Cerebellum (tissue), 4 donors: ENCODE measurements at places on chromosomes 7 and 10.

GRCh38 chr10:48805848-48806247, 121.2 kb downstream of the WDFY4 start:
- no peak for DNase-seq

GRCh38 chr10:129918836-129919235, 45.2 kb downstream of the EBF3 start:
- DNase-seq: no peak

DNA sequence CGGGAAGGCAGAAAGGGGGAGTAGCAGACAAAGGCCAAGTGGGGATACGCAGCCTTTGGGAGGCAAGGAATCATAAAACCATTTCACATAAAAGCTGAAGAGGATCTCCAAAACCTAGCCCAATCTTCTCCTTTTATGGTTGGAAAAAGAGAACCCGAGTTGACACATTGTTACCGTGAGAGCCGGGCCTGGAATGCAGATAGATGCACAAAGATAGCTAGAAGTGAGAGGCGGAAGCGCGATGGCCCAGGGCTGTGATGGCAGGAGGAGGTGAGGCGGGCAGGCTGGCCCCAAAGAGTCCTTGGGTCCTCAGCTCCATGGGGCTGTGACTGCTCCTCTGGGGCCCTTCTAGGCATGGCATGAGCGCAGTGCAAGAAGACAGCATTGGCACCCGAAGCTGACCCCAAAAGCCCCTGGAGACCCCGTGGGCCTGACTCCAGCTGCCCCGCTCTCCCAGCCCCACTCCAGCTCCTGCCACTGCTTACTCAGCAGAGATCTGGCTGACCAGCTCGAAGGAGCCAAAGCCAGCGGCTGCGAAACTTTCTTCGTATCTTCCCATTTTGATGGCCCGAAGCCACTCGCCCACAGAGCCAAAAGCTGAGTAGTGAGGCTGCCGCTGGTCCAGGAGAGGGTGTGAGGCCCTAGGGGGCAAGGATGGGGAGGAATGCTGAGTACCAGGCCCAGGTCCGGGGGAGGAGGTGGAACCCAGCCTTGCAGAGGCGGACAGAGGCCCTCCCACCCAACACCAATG, 22.5 kb downstream of the EPHB4 start:
- DNase-seq: no peak

GRCh38 chr10:109774121-109774440, 149.2 kb downstream of the XPNPEP1 start:
- no peak for DNase-seq

DNA sequence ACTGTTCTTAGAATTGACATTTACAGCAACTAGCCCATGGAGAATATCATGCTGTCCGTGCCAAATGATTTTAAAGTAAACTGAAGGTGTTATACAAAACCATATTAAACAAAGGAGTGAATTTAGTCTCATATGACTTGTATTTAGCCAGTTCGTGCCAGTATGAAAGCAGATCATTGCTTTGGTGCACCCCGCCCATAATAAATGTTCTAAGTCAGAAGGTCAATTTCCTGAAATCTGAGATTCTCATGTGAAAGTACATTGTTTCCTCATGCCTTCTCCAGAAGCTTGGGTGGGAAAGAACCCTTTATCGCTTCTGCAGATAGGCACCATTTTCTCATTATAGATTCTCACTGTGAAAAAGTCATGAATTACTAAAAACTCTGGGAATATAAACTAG, 106.4 kb downstream of the CAMK1D start:
- no peak for DNase-seq

DNA sequence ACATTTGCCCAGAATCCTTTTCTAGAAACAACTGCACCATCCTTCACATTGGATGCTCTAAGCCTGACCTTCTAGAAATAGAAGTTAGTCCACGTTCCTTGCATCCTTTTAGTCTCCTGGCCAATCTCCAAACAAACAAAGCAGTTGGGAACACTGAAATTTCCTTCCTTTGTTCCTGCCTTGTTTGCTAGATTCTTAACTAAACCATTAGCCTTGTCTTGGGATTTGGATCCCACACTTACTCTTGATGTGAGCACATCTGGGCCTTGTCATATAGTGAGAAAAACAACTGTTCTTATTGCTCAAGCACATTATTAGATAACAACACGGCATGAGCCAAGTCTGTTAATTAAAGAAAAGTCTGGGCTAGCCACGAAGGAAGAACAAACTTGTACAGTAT, 319.3 kb upstream of the GHITM start:
- no peak for DNase-seq

DNA sequence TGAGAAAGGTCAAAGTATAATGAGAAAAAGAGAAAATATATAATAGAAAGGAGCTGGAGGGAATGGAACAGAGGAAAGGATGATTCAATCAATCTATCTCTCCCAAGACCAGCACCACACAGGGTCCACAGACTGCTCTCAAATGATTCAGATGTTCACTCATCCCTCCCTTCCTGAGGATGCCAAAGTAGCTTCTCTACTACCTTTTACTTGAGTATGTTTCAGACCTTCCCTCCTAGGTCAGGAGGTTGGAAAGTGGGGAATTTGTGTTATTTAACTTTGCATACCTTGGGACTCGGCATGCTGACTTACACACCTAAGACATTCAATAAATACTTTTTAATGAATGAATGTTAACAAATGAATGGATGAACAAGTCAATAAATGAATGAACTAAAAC, 30.6 kb downstream of the CPVL start:
- no peak for DNase-seq

- peak; percentile 69 for DNase-seq
Measured at GRCh38 chr10:101291331-101292193, 62.3 kb upstream of the LBX1 start.

- DNase-seq: no peak
Measured at GRCh38 chr10:130764651-130765050, 546.9 kb downstream of the TCERG1L start.

DNA sequence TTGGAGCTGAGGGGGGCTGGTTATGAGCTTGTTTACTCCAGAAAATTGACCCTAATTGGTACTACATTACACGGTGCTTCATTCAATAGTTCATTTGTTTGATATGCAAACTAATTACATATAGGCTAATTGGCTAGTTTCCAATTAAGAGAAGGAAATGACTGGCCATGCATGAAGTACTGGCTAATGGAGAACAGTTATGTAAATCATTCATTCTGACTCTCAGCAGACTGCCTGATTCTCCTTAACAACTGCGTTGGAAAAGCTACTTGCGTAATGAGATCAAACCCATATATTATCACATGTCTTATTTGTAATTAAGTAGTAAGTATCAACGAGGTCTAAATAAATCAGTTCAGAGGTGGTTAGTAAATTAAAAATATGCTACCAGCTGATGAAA, 81.8 kb upstream of the CTTNBP2 start:
- no peak for DNase-seq

DNA sequence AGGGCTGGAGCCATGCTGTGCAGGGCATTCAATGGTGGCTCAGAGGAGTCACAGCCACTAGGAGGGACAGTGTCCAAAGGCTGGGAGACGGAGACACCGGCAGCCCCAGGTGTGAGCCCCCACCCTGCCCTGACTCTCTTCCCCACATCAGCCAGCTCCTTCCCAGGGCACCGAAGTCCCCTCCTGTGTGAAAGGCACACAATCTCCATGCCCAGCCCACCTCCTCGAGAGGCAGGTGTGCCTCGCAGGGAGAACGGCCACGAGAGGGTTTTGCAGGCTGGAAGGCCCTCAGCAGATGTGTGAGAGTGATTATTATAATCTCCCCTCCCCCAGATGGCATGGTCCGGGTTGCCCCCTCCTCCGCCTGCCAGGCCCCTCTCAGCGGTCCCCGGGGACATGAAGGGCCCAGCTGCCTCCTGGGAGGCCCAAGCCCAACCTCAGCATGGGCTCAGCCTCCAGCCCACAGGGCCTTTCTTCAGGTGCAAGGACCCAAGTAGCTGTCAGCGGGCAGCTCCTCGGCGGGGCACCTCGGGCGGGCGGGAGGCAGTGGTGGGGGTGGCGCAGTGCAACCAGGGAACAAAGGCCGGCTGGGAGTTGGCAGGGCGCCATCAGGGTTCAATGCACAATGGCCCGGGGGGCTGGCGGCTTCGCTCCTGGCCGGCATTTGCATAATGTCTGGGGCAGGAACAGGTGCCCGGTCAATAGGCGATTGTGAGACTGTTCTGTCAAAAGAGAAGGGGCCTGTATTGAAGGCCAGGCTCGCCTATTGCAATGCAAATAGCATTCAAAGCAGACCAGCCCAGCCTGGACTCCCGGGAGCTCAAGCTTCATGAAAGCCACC, 155.3 kb upstream of the ZMIZ1 start:
- peak; percentile 21 for DNase-seq

GRCh38 chr10:87546971-87547413, 42.3 kb downstream of the MINPP1 start:
- no peak for DNase-seq

- no peak for DNase-seq
Measured at GRCh38 chr10:108187408-108188012, 1023.0 kb upstream of the SORCS1 start.

- no peak for DNase-seq
Measured at GRCh38 chr7:28908775-28909174, 49.4 kb downstream of the TRIL start.

DNA sequence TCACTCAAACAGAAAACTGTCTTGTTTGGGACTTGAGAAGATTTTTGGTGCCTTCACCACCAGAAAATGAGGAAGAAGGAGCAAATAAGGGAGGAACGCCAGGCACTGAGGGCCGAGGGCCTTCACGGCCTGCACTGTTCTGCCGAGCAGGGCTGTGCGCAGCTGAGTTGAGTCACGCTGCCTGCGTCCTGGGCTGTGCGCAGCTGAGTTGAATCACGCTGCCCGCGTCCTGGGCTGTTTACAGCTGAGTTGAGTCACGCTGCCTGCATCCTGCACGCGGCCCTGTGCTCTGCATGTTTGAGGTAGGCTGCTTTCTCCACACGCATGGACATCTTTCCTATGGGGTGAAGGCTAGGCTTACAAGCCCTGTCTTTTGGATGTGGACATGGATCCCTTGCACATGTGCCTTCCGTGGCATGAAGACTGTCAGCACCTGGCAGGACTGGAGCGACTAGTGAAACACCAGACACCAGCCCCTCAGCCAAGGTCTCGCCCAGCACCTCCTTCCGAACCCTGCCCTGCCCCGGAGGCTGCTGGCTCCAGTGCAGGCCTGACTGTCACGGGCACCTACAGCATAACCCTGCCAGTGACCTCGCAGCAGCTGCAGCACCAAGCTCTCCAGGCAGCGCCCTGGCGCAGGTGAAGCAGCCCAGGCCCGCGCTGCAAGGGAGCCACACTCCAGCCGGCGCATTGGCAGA, 96.7 kb downstream of the HTR5A start:
- no peak for DNase-seq

GRCh38 chr10:6701289-6701688, 121.2 kb upstream of the PRKCQ start:
- no peak for DNase-seq

DNA sequence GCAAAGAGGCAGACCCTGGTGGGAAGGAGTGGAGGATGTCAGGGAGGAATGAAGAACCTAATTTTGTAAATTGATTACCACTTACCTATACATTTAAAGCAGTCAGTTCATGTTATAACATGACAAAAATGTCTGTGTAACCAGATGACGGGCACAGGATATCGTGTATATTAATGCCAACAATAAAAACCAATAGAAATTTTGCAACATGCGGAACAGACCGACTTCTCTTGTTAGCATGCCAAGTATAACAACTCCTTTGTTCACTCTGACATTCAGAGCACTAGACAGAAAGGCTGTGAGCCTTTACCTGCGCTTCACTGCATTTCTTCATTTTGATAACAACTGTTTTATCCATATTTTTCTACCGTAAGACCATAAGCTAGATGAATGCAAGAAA, 29.9 kb downstream of the CDK6 start:
- no peak for DNase-seq

- DNase-seq: no peak
Measured at GRCh38 chr10:58575491-58575890, 62.8 kb downstream of the BICC1 start.

DNA sequence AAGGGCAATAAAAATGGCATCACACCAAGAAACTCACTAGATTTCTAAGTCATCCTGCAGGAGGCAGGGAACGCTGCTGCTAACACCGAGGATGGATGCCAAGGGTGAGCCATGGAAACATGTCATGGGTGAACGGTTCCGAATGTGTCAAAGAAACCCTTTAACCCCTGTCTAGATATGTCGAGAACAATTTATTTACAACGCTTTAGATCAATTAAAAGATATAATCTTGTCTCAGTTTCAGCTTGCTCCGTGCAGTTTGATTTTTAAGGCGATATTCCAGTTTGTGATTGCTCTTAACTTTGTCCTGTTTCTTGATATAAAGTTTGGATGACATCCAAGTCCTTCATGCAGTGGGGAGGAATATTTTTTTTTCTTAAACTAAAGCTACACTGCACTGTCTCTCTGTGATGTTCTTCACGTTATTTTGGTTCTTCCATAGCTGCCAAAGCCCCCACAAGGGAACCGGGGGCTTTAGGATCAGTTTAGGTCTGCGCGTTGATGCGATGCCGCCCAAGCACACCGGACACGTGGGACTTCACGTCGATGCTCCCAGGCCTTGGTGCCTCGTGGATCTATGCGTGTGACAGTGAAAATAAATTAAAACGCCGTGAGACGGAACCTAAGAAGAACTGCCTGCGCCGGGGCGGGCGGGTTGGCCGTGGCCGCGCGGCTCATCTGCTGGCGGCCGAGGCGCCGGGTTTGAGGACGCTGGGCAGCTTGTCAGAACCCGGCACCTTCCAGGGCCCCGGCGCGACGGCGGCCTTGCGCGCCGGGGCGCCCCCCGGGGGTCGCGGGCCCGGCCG, 220.3 kb downstream of the PHTF2 start:
- DNase-seq: peak; percentile 43

GRCh38 chr7:129169171-129169671, 19.2 kb upstream of the SMO start:
- peak; percentile 45 for DNase-seq

DNA sequence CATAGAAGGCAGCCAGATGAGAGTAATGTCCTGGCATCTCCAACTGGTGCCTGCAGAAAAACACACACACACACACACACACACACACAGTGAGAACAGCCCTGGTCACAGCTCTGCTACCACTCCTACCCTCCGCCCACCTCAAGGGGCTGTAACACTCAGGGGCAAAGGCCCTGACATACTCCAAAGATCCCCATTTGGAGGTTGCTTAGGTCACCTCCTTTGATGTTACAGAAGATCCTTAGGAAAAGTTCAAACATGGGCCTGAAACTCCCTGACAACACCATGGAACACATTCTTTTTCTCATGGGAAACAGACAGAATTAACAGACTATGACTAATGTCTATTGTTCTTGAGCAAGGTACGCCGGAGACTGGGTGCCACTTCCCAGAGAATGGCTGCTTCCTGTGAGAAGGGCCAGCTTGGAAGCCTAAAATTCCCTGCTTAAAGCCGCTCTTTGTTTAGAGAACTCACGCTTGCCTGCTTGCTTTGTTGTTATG, 27.7 kb downstream of the DENND11 start:
- no peak for DNase-seq

- DNase-seq: peak; percentile 27
Measured at GRCh38 chr10:71547876-71548846, 151.4 kb downstream of the CDH23 start.

GRCh38 chr10:133520193-133520738, 6.9 kb upstream of the CYP2E1 start:
- DNase-seq: peak; percentile 81
